NCI-H524 (cell line): ENCODE measurements at places on chromosomes 1 and 21.

- DNase-seq, result no peak
These were observed 48.1 kb downstream of the CAMSAP2 start for GRCh38 chr1:200786788-200787187.

DNA sequence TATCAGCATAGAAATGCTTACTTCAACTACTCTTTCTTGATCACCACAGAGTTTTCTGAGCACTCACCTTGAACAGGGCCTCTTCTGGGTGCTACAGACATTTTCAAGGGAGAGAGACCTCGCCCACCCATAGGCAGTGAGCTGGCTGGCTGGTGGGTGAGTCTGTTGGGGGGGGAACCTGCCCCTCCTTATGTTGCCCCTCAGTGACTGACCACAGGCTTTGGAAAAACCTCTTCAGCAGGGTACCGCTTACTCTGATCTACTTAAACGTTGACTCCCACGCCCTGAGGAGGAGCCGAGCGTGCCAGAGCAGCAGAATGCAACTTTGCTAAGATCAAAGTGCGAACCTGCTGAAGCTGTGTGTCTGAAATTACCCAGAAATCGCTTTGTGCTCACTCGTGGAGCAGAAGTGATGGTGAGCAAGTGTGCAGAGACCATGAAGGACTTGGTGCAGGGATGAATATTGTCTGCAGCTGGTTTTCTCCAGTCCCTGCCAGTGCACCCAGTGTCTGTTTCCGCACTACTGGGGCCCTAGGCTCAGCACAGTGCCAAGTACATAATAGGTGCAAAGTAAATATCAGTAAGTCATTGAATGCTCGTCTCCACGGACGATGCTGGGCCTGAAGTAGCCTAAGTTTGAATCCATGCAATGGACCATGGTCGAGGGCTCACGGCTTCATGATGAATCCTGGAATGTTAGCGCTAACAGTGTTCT is 158.7 kb upstream of the IRF2BP2 start:
- no peak for DNase-seq

DNA sequence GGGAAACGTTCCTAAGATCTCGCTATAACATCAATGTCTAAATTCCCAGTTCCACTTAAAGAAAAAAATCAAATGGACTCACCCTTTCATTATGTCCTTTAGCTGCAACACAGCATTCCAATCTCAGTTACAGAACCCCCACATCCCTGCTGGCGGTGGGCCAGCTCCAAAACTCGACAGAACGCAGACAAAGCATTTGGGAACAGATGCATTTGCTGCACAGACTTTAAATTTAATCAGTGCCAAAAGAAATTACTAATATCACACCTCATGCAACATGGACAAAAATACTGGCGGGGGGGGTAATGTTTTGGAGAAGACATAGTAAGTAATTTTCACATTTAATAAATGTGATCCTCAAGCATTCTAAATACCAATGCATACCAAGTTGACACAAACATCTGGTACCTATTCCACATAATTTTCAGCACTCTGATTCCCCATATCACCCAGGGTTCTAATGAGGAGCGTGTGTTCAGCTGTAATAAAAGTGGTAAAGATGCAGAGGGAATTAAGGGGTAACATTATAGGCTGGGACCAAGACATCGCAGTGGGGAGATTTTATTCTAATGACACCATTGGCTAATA is 79.7 kb downstream of the TGFBR3 start:
- peak; percentile 31 for DNase-seq

- no peak for DNase-seq
These were observed 68.0 kb downstream of the UCK2 start for GRCh38 chr1:165895451-165895871.

DNA sequence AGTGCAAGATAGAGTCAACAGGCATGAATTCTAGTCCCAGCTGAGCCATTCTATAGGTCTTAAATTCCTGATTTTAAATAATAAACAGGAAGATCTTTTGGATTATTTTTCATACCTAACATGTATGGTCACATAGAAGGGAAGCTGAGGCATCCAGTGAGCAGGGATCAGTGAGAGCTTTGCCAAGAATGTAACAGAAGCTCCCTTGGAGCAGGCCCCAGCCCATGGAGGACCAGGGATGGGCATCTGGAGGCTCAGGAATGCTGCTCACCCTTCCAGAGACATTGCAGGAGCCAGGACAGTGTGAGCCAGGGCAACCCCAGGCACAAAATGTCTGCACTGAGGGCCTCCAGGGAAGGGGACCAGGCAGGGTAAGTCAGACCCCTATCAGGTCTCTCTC is 54.4 kb upstream of the KCND3 start:
- no peak for DNase-seq

GRCh38 chr1:168372307-168372706 is 91.6 kb downstream of the TBX19 start:
- no peak for DNase-seq

- no peak for DNase-seq
These were observed 3.2 kb upstream of the OR2T6 start for GRCh38 chr1:248372394-248372793.

DNA sequence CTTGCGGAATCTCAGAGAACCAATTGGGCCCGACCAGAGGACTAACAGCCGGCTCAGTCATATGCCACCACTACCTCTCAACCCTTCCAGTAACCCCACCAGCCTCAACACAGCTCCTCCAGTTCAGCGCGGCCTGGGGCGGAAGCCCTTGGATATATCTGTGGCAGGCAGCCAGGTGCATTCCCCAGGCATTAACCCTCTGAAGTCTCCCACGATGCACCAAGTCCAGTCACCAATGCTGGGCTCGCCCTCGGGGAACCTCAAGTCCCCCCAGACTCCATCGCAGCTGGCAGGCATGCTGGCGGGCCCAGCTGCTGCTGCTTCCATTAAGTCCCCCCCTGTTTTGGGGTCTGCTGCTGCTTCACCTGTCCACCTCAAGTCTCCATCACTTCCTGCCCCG is 49.8 kb downstream of the ACP6 start:
- DNase-seq, result no peak

DNA sequence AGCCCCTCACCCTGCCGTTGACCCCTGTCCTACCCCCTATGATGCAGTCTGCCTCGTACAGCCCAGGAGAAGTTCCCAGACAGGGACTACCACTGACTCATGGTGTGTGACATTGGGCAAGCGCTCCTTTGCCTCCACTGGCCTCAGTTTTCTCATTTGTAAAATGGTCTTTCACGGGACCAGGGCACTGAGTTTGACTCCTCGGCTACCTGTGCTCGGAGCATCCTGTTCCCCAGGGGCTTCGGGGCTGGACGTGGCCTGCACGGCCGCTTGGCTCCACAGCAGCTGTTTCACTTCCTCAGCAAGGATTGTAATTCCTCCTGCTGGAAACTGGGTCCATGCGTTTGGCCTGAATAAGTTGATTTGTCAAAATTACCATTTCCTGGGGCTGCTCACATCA is 277.3 kb downstream of the MATN1 start:
- no peak for DNase-seq

GRCh38 chr1:54875000-54875399 is 12.0 kb downstream of the DHCR24 start:
- DNase-seq, result no peak

GRCh38 chr1:90190523-90190922 is 195.6 kb downstream of the ZNF326 start:
- no peak for DNase-seq

- no peak for DNase-seq
These were observed 5.9 kb downstream of the MCOLN3 start for GRCh38 chr1:85042413-85042812.

DNA sequence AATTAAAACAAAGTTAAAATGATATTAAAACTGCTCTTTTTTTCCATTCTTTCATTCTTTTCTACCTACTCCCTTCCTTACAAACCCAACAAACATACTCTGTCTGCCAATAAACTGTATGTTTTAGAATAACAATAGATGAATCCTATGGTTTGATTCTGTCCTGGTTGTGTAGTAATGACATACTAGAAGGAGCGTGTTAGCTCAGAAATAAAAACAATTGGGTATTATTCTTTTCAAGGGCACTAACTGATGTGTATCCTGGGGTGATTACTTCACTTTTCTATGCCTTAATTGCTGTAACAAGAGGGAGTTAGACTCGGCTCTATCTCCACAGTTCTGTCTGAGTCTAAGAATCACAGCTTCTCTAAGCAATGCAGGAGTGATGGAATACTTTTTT is 194.4 kb downstream of the GIPC2 start:
- DNase-seq, result no peak

GRCh38 chr1:88320291-88320690 is 363.8 kb upstream of the PKN2 start:
- DNase-seq, result no peak

DNA sequence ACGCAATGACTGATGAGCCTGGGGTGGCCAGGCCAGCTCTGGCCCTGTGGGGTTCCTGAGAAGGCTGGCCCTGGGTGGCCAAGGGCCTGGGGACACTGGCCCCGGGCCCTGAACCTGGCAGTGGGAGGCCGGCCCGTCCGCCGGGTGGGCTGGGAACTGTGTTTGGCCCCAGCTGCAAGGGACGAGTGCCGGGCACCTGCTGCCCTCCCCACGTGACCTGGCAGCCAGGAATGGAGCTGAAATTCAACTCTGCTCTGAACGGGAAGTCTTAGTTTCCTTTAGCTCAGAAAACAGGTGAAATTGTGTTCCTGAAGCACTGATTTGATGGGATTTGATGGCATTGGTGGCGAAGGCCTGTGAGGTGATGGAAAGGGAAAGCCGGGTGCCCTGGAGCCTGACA is 8.2 kb upstream of the TTLL10 start:
- DNase-seq, result no peak

GRCh38 chr1:115227346-115228082 is 110.5 kb downstream of the NGF start:
- no peak for DNase-seq

GRCh38 chr21:26432410-26432809 is 140.7 kb downstream of the CYYR1 start:
- no peak for DNase-seq

DNA sequence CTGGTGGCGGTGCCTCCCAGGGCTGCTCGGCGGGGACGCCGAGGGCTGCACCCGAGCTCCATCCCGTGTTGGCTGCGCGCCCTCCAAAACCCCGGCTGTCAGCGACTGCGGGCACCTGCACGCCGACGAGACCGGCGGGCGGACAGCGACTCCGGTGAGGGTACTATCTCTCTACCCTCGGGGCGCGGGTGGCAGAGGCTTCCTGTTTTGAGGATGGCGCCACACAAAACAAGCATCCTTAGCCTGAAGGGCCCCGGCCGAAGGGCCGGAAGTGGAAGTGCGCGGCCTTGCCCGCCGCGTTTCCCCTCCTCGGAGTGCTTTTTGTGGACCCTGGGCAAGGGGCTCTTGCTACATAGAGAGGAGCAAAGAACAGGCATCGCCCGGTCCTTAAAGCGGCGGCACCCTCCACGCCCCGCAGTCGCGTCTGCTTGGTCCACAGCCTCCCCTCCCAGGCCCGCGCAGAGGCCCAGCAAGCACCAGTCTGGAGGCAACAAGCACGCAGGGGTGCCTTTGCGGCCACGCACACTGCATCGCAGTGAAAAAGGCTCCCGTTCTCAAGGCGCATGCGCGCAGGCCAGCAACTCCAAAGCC is 561 bp upstream of the COQ8A start:
- DNase-seq, result peak; percentile 83

- DNase-seq, result peak; percentile 55
These were observed at the start of gene B3GALT5 for GRCh38 chr21:39612233-39613040. TSS of gene B3GALT5 (plus strand) at chr21:39612940. CDS start at chr21:39660560, 47,620 bp downstream.

- no peak for DNase-seq
These were observed 2.0 kb downstream of the LORICRIN start for GRCh38 chr1:153261281-153262069.

DNA sequence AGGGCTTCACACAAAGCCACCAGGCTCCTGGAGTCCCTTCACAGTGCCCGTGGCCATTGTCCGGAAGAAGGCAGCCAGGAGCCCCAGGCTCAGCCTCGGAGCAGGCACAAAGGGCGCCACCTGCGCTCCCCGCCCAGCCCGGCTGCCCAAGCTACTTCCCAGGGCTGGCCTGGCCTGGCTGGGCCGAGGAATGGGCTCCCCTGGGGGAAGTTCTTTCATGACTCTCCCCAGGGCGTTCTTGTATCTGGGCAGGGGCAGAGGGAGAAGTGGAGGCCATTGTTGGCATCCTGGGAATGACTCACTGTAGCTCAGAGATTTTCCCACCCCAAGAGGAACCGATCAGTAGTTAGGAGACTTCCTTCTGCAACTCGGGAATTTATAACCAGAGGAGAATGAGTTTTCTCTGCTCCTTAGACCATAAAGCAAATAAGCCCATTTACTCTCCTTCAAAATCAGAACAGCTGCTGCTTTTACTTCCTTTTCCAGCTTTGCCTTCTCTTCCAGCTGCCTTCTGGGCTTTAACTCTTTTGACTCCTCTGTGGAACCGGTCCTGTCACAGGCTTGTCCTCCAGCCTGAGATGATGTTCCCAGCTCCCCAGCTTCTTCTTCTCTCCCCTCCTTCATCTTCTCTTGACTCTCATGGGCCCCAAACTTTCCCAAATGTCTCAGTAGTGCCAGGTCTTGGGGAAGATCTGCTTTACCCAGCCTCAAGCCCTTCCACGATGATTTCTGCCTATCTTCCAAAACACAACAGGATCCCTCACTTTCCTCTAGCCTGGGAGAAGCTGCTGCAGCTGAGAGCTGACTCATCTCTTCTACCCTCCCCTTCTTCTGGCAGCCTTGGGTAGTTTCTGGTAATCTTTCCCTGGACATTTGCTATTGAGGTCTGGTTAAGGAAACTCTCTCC is 118.7 kb upstream of the CD34 start:
- DNase-seq, result peak; percentile 11

DNA sequence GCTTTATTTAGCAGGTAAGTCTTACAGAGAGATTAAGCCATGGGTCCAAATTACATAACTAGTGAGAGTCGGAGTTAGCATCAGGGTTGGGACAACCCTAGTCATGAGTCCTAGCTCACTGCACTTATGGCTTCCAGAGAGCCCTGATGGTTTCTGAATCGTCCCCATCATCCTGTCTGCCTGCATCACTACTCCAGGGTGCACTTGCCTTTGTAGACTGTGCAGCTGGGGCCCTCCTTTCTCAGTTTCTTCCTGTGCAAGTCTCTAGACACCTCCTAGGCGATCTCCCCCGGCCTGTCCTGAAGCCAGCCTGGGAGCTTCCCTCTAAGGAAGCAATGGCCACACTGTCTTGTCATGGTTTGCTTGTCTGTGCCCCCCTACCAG is 37.1 kb downstream of the KIAA0040 start:
- no peak for DNase-seq

DNA sequence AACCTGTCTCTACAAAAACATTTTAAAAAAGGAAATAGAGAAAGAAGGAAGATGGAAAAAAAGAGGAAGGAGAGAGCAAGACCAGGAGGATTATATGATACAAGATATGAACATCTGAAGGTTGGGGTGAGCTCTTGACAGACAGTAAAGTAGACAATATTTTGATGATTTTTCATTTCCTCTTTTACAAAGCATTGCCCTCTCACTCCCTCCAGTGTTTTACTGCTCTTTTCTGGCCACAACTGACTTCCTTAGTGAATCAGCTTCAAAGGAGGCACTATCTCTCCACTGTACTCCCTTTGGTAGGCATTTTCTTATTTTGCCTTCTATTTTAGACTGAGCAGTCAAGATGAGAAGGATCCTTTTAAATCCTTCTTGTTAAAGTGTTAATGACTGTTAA is 296.7 kb downstream of the KCTD3 start:
- no peak for DNase-seq
